ENCODE measurements at places on chromosomes 7 and 10.
A peak's percentile ranks its signal among the peaks of the same experiment; 100 is the strongest.

GRCh38 chr7:111394891-111395290, 167.4 kb downstream of the IMMP2L start:
- DNase-seq = no peak

DNA sequence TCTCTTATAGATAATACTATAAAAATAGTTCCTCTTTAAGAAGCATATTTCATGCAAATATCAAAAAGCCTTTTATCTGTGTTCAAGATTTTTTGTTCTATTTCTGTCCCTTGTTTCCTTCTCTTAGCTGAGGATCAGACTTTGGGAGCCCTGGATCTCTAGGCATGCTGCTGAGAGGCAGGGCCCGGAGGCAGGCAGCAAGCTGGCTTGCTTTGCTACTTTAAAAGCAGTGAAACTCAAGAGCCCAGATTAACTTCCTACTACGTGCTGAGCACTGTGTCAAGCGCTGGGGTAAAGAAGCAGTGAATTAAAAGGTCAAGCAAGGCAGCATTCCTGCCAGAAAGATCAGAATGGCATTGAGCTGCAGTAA, 31.0 kb upstream of the ARID5B start:
- no peak for DNase-seq

DNA sequence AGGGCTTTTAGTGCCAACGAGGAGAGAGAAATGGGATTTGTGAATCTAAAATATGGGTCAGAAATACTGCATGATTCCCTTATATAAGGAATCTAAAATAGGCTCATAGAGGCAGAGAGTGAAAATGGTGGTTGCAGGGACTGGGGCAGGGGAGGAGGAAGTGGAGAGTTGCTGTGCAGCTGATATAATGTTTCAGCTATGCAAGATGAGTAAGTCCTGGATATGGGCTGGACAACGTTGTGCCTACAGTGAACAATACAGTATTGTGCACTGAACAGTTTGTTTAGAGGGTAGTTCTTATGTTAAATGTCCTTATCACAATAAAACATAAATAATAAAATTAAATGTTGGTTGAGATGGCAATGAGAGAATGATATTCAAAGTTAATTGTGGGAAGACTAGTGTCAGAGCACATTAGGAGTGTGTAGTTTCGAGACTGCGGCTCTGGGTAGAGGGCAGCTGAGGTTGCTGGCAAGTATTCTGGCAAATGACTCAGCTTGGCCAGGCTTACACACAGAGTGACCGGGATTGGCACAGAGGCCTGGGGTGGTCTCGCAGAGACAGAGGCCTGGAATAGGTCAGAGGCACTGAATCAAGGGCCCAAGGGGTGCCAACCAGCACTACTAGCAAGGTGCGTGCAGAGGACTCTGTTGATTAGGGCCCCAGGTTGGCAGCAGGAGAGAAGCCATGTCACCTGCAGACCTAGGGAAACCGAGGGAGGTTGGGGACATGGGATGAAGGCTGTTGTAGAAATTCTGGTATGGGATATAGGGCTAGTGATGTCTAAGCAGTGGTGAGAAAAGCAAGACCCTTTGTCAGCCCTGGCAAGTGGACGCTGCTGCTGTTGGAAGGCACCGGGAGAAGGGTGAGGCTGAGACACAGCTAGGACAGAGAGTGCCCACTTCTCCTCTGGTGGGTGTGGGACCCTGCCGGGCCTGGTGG, 2.8 kb upstream of the DEPP1 start:
- peak; percentile 88 for DNase-seq

- DNase-seq = no peak
Observed at GRCh38 chr10:48240196-48240595, 34.3 kb downstream of the FRMPD2 start.

DNA sequence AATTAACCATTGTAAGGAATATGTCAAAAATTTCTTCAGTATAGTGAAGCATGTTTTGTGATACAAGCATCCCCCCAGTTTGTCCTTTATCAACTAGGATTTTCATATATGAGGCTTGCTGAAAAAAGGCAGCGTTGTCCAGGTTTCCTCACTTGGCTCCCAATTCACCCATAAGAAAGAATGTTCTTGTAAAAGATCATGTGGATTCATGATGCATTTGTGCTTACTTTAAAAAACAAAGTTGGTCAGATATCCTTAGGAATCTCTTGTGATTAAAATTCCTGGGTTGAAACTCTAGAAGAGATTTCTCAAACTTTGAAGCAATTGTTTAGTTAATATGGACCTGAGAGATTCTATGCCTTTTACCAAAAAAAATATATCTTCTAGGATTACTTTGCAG, 181.8 kb downstream of the KIAA1217 start:
- DNase-seq = no peak

Data from ACHN (cell line).